ENCODE measurements at places on chromosomes 7 and 10.

DNA sequence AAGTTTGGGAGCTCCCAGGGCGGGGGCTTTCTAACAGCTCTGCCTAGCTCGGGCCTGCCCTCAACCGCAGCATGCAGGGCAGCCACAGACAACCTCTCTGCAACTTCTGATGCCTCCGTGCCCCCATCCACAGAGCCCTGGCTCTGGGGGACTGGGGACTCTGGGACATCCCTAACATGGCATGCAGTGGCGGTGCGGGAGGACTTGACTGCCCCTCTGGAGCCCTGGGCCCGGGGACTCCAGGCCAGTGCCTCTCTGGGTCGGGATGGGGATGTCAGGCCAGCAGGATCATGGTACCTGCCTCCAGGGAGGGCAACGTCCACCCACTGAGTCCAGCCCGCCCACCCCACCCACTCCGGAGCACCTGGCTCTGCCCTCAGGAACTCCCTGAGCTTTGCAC is 520 bp upstream of the AQP1 start:
- no peak for DNase-seq

GRCh38 chr7:47153576-47153975 is 428.3 kb downstream of the TNS3 start:
- no peak for DNase-seq

DNA sequence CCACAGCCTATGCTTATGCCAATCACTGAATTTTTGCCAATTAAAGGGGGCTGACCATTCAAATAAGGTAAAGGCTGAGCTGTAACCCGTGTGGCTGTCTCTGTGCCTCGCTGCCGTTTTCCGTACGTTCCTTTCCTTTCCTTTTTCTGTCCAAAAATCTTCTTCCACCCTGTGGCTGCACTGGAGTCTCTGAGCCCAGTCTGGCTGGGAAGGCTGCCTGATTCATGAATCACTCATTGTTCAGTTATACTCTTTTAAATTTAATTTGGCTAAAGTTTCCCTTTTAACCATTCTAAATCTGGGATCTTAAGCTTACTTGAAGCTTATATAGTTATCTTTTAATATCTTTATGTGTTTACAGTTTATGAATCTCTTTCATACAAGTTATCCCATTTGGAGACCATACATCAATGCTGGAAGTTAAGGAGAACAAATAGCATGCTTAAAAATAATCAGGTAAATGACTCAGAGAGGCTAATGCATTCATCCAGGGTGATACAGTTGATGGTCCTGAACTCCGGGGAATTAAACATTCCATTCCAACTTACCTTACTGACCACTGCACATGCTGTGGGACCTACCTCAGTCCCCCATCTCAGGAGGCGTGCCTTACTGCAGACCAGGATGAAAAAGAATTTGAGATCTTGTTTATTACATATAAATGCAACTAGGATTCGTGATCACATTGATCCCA is 385.3 kb upstream of the ADARB2 start:
- DNase-seq = no peak

DNA sequence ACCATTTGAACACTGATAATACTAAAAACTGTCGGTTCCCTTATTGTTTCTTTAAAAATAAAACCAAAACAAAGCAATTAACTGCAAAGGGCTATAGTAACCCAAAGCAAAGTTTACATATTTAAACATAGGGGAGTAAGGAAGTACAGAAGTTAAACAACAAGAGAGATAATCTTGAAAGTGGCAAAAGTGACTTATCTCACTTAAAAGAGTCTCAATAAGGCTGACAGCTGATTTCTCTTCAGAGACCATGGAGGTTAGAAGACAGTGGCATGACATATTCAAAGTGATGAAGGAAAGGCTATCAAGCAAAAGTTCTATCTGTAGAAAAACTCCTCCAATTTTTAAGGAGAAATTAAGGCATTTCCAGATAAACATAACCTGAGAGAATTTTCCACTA is 233.5 kb upstream of the HDAC9 start:
- no peak for DNase-seq

GRCh38 chr7:79464051-79464450 is 10.6 kb upstream of the MAGI2 start:
- DNase-seq = no peak

DNA sequence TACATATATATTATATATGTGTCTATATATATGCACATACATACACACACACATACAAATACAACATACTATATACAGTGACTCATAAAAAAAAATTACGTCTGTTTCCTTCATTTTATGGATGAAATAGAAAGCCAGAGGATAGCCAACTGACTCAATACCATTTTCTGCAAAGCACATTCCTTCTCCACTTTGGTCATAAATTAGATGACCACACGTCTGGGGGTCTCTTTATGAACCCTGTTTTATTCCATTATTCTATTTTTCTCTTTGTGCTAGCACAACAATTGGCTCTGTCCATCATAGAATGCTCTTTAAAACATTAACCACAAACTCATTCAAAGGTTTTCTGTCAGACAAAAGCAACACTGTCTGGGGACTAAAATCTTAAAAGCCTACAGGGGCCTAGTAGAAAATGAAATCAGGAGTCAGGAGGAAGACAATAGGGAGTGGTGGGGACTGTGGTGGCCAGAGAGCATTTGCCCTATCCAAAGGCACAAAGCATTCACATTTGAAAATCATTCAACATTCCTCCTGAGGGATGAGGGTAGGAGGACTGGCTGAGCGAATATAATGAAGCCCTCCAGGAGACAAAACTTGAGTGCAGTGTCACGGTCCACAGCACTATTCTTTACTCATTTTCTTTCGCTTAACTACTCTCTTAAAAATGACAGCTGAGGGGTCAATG is 4.3 kb downstream of the CUBN start:
- DNase-seq = no peak

GRCh38 chr7:30163231-30163894 is 28.6 kb downstream of the MTURN start:
- no peak for DNase-seq

- DNase-seq = peak; percentile 49
Observed at GRCh38 chr10:6239213-6239991, 36.7 kb downstream of the PFKFB3 start.

DNA sequence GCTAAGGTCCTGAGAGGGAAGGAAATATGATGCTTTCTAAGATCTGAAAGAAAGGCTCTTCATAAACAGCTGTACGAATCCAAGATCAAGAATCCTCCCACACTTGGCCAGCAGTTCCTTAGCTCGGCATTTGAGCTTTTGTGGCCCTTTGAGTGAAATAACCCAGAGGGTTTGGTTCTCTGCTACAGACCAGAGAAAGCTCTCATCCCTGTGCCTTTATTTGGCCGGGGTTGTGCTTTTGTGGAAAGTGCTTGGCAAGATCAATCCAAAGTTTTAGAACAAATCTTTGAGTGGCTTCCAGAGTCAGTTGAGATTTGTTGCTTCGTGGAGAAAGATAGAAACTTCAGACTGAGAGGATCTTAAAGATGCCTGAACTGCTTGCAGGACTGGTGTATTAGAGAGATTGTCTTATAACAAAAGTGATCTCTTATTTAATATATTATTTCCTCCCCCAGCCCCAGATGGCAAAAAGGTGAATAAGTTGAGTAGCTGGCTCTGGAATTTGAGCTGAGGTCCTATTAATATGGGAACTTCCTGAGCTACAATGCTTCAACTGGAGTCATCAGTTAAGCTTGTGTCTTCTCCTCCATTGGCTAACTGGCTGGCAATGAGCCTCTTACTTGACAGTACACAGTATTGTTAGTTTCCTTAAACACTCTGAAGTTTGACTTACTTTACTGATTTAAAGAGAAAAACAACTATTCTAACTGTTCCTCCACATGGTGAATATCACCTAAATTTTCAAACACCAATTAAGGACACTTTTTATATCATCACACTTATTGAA is 687.3 kb downstream of the MAGI2 start:
- no peak for DNase-seq

- no peak for DNase-seq
Observed at GRCh38 chr7:140141256-140141655, 35.5 kb downstream of the KDM7A start.

- no peak for DNase-seq
Observed at GRCh38 chr7:128389085-128389617, 20.6 kb downstream of the IMPDH1 start.

GRCh38 chr10:113041841-113042750 is 92.0 kb downstream of the TCF7L2 start:
- no peak for DNase-seq

DNA sequence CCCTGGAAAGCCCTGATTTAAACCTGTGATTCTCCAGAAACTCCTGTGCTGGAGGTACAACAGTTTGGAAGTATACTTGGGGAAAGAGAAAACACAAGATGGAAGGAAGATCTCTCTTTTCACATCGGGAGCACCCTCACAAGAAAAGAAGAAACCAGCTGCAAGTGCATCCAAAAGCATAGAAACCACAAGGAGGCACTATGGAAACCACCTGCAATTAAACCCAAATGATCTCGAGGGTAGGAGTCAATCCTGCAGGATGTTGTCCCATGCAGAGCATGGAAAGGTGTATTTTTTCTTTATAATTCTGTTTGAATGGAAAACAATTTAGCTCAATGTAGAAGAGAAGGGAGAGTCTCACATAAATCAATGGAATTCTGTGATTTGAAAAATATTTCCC is 210.5 kb downstream of the TWIST1 start:
- no peak for DNase-seq

GRCh38 chr7:28348636-28349035 is 63.7 kb upstream of the CREB5 start:
- no peak for DNase-seq

DNA sequence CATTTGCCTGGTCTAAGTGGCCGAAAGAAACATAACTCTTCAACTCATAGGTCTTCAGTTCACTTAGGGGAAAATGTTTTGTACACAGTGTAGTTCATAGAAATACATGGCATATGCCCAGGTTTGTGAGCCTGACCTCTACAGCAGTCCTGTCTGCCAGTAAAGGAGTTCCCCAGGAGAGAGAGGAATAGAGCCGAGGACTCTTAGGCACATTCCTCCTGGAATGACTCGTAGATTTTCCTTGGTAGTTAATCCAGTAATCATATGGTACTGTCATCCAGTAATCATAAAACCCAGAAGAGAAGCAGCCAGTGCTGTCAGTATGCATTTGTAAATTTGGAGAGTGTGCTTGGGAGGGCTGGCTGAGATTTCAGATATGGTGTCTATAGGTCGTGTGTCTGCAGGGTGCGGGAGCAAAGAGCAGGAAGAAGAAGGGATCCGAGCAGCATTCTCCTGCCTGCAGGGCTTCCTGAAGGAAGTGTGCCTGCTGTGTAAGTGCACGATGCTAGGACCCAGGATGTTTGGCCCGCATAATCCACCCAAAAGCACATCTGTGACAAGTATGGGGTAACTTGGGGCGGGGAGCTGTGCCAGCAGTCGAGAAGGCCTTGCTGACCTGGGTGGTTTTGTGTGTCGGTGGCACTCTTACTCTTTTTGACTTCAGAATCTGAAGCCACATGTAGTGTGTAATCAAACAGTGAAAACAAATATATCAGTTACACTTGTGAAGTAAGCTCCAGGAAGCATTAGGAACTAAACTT is 13.9 kb downstream of the EIF4H start:
- no peak for DNase-seq

DNA sequence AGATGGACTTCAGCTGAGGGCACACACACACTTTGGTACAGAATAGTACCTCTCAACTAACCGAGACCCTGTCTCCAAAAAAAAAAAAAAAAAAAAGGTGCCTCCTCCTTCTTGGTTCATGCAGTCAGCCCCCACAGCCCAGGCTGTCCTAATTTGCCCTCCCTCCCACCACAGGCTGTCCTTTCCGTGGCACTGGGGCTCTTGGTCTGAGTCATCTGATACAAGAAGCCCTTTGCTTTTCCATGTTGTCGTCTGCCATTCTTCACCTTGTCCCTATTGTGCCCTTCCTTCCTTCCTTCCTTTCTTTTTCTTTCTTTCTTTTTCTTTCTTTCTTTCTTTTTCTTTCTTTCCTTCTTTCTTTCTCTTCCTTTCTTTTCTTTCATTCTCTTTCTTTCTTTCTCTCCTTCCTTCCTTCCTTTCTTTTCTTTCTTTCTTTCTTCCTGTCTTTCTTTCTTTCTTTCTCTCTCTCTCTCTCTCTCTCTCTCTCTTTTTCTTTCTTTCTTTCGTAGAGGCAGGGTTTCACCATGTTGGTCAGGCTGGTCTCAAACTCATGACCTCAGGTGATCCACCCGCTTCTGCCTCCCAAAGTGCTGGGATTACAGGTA is 96.0 kb upstream of the IKZF1 start:
- DNase-seq = no peak

DNA sequence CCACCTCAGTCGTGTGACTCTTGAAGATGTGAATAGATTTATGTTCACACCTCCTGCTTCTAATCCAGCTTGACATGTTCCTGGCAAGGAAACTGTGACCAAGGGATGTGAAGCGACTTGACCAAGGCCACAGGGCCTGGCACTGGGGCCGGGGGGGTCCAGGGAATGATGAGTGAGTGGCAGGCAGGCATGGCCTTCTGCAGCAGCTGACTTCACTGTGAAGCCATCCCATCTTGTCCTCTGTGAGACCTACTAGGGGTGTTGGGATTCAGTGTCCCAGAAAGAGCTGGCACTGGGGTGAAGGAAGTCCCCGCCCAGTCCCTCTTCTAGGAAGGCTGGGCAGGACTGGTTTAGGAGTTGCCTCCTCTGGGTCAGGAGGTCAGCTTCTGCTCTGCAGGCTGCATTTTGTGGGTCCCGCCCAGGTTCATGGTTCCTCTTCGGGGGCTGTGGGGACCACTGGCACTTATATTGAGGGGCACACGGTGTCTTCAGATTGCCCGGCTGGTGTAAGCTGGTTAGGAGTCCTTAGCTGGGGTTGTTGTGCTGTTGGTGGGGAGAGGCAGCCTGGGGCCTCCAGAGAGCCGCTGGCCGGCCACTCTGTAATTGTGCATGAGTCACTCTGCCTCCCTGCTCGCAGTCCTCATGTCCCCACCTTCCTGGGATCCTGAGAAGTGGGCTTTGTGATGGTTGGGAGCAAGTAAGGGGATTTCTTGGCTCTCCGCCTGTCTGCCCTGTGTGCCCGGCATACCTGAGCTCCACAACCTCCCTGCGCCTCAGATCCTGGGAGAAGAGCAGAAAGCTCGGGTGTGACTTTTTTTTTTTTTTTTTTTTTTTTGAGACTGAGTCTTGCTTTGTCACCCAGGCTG is 11.0 kb downstream of the ZMIZ1 start:
- DNase-seq = no peak

DNA sequence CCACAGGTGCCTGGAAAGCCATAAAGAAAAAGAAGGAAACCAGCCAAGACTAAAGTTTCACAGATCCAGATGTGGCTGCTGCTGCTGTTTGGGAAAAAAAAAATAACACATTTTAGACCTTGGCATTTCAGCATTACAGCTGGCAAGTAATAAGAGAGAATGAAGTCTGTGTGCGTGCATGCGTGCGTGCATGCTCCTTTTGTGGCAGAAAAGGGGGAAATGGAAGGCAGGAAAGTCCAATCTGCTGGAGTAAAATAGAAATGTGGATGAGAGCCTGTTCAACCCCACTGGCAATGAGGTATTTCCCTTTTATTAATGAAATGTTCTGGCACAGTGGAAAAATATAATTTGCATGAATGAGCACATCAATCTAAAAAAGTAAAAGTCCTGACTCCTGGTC is 137.0 kb upstream of the SEMA3A start:
- DNase-seq = no peak

All from activated CD4-positive, CD25-positive, alpha-beta regulatory T cell treated with anti-CD3 and anti-CD28 coated beads, Interleukin-2, amount 50 U/mL, for 72 hours (primary cell).